ENCODE measurements at places on chromosomes 13 and 19.

DNA sequence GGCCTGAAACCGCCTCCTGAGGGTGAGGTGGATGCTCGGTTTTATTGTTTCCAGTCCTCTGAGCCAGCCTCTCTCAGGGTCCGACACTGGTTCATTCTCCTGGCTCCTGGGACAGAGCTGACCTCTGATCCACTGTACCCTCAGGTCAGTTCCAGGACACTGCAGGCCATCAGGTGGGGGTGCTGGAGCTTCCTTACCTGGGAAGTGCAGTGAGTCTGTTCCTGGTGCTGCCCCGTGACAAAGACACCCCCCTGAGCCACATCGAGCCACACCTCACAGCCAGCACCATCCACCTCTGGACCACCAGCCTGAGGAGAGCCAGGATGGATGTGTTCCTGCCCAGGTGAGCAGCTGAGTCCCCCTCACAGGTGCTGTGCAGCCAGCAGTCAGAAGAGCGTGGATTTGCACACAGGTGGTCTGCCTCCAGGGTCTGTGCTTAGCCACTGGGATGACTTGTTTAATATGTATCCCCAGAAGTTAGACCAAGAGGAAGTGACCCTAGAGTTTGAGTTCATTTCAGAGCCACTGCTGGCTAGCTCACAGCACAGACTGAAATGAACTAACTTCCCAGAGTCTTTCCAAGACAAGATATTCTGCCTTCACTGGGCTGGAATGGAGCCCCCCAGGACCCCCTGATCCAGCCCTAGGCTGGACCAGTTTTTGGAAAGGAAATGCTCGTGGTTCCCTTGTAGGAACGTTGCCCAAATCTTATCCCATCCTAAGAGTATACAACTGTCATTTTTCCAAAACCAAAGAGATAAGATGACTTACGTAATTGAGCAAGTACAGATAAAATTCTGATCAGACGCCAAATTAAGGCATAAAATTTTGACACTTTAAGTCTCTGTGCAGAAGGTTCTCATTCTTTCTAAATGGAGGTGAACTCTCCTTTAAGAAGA lies 8.8 kb downstream of the SERPINE3 start:
- no peak for DNase-seq

DNA sequence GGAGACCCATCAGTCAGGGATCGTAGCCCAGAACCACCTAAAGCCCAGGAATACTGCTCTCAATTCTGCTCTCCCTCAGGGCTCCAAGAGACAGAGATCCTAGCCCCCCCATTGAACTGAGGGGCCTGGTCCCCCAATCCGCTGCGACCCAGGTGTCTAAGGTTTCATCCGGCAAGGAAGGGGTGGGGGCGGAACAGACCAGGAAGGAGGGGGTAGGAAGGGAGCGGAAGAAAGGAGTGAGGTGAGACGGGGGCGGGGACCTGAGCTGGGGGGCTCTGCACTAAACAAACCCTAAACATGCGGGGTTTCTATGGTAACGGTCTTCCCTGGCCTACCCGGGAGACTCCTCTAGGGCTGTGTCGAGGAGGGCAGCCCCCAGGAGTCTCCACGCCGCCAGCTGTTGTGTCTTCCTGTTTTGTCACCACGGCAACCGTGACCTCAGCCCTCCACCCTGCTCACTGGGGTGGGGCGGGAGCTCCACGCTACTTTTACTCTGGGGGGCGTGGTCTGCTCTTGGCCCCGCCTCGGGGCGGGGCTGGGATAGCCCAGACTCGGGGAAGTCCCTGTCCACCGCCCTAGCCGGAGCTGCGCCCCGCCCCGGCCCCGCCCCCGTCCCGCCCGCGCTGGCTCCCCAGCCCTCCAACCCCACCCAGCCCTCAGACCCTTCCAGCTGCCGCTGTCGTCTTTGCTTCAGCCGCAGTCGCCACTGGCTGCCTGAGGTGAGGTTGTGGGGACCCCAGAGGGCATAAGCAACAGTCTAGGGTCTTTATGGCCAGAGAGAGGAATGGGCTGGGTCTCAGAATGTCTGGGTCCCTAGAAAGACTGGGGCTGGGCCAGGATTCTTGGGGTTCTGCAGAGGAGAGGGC lies at the start of gene MYADM:
MYADM (plus strand) TSS at position 659 of the 866 bp plus-strand sequence. CDS start 5,647 bp downstream, outside the sequence.
- DNase-seq, result no peak

DNA sequence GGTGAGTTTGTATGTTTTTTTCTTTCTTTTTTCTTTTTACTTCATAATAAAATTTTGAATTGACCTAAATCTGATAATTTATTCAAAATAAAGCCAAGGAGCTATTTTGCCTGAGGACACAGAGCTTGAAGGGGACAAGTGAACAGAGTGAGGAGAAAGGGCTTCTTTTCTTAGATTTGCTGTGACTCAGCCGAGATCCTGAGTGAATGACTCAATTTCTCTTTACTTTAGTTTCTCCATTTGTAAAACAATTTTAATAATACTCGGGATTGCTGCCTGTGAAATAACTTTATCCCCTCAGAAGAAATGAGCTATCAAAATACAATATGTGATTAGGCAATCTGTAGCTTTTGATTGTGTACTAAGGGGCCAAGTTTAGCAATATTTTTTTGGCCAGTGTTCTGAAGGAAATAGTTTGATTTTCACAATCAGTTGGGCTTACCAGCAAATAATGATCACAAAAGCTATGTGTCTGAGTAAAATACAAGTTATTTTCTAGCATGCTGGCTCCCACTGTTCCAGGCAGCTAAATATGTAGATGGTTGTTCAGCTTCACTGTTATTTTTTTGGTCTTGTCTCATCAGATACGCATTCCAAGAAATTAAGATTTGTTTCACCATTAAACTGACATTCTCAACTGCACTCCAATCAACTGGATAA lies 437.5 kb downstream of the FGF9 start:
- DNase-seq, result no peak

GRCh38 chr13:28856287-28856686 lies 36.1 kb downstream of the MTUS2 start:
- no peak for DNase-seq

GRCh38 chr13:32025730-32026129 lies 5.8 kb upstream of the FRY start:
- no peak for DNase-seq
